SK-N-SH treated with all-trans-retinoic acid at 6 μM for 48 hours (cell line): ENCODE measurements at places on chromosomes 2 and 18.

DNA sequence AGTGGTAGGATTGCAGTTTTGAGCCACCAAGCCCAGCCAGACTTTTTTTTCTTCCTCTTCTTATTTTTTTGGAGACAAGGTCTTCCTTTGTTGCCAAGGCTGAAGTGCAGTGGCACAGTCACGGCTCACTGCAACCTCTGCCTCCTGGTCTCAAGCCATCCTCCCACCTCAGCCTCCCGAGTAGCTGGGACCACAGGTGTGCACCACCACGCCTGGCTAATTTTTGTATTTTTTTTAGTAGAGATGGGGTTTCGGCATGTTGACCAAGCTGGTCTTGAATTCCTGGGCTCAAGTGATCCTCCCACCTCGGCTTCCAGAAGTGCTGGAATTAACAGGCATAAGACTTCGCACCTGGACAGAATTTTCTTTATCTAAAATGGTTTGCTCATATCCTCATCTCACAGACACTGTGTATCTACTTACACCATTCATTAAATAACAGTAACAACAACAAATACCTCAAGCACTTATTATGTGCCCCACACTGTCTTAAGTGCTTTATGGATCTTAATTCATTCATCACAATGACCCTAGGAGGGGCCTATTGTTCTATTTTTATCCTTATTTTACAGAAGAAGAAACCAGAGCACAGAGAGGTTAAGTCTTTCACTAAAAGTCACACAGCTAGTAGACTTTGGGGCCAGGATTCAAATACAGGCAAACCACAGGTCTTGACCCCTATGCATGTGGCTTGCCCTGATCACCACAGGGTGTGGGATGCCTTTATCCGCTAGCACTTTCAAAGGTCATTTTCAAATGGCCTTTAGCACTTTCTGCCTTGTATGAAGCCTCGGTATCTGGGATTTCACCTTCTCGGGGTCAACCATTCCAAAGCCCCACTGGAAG is 39.6 kb downstream of the MYCN start:
- ATAC-seq: no peak

- no peak for ATAC-seq
These were observed 102.2 kb upstream of the UXS1 start for GRCh38 chr2:106296182-106296815.

GRCh38 chr2:239790721-239791120 is 234.4 kb downstream of the NDUFA10 start:
- no peak for ATAC-seq

DNA sequence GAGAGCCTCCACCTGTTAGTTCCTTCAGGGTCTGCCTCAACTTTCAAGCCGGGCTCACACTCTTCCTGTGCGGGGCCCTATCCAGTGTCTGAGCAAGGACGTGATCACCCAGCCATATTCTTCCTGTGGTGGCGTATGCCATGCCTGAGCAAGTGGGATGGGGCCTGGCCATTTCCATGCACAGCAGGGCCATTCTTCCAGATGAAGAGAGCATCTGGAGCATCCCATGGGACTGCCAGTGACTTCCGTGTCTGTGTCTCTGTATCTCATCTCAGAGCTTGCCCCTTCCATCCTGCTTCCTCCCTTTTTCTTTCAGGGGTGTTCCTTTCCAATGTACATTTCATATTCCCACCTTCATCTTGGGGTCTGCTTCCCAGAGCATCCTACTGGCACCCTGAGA is 20.2 kb downstream of the SCG2 start:
- ATAC-seq: no peak

GRCh38 chr2:231671270-231672050 is 36.9 kb upstream of the PTMA start:
- no peak for ATAC-seq

DNA sequence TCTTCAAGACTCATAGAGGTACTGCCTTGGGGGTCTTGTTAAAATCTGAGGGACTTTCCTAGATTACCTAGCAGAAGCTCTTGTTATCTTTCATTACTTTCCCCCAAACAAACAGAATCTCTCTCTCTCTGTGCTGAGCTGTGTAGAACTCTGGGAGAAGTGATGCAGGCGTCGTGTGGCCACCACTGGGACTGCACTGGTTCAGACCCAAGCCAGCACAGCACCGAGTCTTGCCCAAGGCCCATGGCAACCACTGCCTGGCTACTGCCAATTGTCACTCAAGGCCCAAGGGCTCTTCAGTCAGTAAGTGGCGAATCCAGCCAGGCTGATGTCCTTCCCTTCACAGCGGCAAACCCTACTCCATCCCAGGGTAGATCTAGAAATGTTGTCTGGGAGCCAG is 28.6 kb downstream of the PPP1R1C start:
- ATAC-seq: no peak

GRCh38 chr2:220104871-220105351 is 477.5 kb downstream of the SLC4A3 start:
- ATAC-seq: peak; percentile 100

GRCh38 chr18:51236225-51236624 is 38.7 kb upstream of the MEX3C start:
- ATAC-seq: no peak

DNA sequence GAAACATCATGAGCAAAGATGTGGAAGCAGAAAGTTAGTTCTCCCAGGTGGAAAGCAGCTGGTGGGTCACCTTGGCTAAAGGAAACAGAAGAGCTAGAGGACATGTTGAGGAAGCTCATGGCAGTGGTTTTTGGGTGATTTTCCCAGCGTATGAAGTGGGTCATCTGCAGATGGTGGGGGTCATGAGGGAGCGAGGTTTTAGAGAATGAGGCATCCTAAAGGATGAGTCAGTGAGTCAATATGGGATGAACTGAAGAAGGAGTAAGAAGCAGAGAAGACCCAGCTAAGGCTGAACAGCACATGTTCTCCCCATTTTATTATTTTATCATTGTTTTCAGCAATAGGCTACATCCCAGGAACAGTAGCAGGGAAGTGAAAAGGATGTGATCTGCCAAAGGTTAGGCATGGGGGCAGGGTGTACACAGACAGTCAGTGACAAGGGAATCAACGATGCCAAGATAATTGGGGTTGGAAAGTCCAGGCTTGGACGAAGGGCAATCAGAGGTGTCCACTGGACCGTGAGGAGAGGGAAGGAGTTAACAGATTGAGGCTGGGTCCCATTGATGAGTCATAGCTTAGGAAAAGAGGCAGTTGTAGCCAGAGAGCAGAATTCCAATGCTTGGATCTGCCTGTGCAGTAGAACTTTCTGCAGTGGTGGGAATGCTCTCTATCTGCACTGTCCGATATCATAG is 289.3 kb upstream of the RAB12 start:
- no peak for ATAC-seq

- no peak for ATAC-seq
These were observed 135.8 kb downstream of the TPO start for GRCh38 chr2:1548910-1549673.

DNA sequence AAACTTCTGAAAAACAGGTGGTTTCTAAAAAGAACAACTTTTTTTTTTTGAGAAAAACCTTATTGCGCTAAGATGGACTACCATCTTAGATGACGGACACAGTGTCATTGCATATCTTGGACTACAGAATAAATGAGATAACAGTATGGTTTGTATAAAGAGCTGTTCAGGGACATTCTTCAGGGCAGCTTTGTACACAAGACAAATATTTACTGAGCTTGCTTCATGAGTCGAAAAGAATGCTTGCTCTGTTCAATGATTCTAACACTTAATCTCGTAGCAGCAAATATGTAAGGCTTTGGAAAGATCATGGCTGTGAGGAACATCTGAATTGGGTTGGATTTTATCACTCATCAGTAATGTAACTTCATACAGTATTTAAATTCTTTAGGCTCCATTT is 282.5 kb upstream of the CWC22 start:
- no peak for ATAC-seq

DNA sequence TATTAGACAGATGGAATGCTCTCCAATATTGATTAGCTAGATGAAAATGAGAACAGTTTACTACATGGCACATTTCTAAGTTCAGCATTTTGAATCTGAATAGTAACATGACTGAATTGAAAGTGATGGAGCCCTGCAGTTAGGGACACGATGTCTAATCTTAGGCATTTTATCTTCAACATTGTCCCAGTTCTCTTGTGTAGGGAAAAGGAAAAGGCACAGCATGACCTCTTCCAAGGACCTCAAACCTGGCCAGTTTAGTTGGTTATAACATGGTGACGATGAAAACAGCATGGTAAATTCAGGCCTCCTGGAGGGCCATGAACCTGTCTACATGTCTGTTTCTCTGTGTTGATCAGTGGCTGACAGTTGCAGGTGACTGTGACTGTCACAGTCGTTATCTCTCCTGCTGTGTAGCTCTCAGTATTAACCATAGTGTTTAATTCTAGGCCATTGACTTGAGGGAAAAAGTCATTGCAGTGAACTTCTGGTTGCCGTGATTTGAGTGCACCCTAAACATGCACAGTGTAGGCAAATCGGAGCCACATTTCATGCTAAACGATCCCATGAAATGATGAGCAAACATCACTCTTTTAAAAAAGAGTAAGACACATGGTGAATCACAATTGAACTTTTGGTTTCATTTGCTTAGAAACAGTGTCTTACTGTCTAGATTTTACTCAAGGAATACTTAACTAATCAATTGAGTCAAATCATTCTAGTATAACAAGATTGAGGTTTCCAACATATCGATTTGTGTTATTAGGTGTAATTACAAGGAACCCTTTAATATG is 129.7 kb downstream of the PHLPP1 start:
- no peak for ATAC-seq

DNA sequence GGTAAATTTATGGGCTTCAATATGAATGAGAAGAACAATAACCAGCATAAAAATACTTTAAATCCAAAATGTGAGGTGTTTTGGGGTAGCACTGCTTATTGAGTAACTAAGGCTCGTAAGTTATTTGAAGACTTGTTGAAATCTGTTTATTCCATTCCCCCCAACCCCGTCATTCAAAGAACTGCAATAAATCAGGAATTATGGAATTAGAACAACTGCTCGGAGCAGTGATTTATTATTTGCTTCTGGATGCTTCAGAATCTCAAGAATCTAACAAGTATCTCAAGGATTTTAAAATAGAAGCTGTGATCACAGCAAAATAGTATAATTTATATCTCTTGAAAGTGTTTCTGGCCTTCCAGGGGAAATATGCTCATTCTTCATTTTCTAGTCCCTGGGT is 86.8 kb downstream of the EML6 start:
- ATAC-seq: no peak

DNA sequence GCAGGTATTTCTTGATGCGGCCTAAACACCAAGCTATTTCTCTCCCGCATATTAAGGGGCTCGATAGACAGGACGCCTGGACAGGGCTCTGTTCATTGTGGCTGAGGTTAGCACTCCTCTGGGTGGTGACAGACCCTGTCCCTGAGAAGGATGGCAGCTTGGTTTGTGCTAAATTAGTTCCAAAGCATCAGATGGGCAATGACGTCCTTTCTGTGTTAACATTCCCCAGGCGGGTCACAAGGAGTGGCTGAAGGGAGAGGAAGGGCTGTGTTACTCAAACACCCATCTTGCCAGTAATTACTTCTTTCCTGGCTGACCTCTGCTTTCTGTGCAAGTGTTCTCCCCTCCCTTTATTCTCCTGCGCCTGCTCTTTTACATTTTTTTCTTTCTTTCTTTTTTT is 75.0 kb downstream of the TMEM247 start:
- no peak for ATAC-seq

DNA sequence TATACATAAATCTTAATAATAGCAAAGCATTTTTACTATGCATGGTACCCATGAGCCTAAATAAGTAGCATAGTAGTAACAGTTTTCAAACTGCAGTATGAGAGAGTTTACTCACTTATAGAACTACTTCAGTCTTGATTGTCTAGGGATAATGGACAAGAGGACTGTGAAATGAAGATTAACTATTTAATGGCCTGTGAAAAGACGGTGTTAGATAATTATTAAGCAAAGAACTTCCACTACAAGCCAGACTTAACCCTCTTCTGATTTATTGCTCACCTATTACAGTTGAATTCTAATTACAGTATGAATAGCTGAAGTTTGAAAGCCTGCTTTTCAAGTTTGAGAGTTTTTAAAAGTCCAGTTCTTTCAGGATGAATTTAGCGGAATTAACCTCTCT is 18.9 kb downstream of the PIK3C3 start:
- ATAC-seq: no peak

- no peak for ATAC-seq
These were observed 16.2 kb upstream of the ECEL1 start for GRCh38 chr2:232503809-232504323.

GRCh38 chr2:119996148-119996547 is 16.7 kb upstream of the EPB41L5 start:
- ATAC-seq: no peak

DNA sequence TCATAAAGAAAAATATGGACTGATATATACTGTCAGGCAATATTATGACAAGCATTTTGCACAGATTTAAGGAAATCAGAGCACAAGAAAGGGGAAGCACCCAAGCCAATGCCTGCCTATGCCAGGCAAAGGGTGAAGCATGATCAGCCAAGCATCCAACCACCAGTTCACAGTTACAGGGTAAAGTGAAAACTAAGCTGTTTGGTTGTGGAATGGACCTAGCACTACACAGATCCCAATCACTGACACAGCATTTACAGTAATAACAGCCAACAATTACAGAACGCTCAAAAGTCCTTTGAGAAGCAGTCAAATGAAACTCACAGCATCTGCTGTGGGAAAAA is 90.3 kb downstream of the SP3 start:
- ATAC-seq: no peak

DNA sequence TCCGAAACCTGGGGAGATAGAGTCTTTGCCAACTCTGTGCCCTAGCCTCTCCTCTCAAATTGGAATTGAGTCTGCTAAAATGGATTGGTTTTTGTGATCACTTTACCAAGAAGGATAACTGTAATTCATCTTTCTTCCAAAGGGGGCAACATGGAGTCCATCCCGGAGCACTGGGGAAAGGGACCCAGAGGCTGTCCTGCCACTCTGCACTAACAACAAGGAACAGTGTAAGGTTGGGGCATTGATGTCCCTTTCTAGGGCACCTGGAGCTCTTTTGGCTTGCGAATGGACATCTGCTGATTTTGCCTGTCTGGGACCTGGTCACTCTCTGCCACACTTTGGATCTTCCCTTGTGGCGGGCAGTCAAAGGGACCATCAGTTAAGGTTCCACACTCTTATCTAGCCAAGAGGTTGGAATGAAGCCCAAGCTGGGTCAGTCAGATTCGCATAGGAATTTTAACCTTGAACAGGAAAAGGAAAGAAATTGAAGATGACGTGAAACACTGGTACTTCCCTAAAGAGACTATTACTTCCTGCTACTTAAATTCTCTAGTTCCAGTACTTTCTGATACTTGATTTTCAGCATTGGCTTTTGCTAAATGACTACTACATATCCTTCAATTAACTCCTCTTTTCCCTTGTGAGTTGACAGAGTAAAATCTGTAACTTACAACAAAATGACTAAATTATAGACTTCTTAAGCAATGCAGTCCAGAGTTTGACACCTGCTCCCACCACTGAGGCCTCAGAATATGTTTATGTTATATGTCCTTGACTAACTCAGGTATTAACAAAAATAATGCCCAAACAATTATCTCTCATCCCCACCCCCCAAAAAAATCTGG is 64.7 kb upstream of the KLF7 start:
- peak; percentile 73 for ATAC-seq
